ENCODE measurements at places on chromosomes 16 and 17. TPM values are rescaled to one million over a fixed set of nuclear protein-coding genes. Genes with fewer than 3 reads are reported as not detected.

GRCh38 chr17:36153895-36154610 is 22.4 kb downstream of the TBC1D3B start:
- peaks cover 5% of the 10 kb centered on the region for H3K4me1 ChIP-seq
- H3K4me3 ChIP-seq: no peak overlapping the region
- no peaks in the 10 kb centered on the region for H3K27me3 ChIP-seq
- H3K36me3 ChIP-seq: no peaks in the 10 kb centered on the region
- no peak overlapping the region for H3K27ac ChIP-seq

PPL gene
- 74.8 TPM for total RNA-seq

TOX3 gene
- total RNA-seq: not detected

DNA sequence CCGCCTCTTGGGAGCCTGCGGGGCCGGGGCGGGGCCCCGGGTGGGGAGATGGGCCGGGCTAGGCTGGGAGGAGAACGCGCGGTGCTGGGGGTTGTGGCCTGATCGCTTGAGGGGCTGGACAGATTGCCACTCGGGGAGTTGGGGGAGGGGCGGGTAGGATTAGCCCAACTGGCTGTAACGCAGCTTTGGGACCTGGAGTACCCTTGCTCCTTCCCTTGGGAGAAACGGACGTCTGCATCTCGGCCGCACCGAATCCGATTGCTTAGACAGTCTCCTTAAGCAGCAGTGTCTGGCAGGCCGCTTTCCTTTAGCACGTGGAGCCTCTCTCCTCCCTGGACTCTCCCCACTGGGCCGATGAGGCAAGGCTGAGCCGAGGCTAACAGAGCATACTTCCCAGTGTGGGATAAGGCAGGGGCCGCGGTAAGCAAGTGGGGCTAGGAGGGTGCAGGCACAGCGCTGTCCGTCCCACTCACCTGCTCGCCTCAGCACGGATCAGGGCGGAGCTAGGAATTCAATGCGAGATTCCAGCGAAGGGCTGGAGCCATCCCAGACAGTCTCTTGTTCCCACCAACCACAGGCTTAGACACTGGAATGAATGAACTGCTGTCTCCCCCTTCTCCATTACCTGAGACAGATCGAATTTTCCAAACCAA is 540 bp upstream of the ACLY start:
- peak overlapping the region; percentile 63 for H3K4me3 ChIP-seq
- no peaks in the 10 kb centered on the region for H3K36me3 ChIP-seq
- DNase-seq: no peak
- H3K27ac ChIP-seq: peak overlapping the region; percentile 91
- H3K4me1 ChIP-seq: peaks cover 21% of the 10 kb centered on the region

- H3K27ac ChIP-seq: no peak overlapping the region
- no peaks in the 10 kb centered on the region for H3K27me3 ChIP-seq
- H3K36me3 ChIP-seq: peaks cover 34% of the 10 kb centered on the region
- no peaks in the 10 kb centered on the region for H3K4me1 ChIP-seq
- DNase-seq: no peak
Observed at GRCh38 chr16:3642397-3643094, 11.9 kb upstream of the DNASE1 start.

- H3K27me3 ChIP-seq: no peaks in the 10 kb centered on the region
- H3K4me3 ChIP-seq: no peak overlapping the region
- H3K4me1 ChIP-seq: peaks cover 33% of the 10 kb centered on the region
- no peak overlapping the region for H3K27ac ChIP-seq
- H3K36me3 ChIP-seq: no peaks in the 10 kb centered on the region
Observed at GRCh38 chr17:66405836-66406677, 103.6 kb downstream of the PRKCA start.

All from esophagus muscularis mucosa (tissue), 4 donors.